Astrocyte of the hippocampus (primary cell): ENCODE measurements at places on chromosomes 1 and 21.
A peak's percentile ranks its signal among the peaks of the same experiment; 100 is the strongest.

GRCh38 chr1:227065311-227065710, 125.2 kb downstream of the COQ8A start:
- DNase-seq = peak; percentile 15

DNA sequence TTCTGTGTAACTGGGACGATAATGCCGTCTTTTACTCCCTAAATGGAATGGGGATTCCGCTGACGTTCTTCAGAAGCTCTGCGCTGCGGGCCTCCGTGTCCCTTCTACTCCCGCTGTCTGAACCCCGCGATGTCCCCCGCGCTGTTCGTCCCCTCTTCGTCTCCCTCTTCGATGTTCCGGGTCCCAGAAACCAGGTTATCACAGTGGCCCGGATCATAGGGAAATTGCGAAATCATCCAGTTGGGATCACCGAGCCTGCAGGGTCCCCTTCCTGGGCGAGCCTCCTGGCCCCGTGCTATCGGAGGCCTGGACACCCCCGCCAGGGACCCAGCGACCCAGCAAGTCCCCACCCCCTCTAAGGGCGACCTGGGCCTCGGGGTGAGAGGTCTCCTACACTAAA, 154.2 kb downstream of the PPIAL4G start:
- no peak for DNase-seq

DNA sequence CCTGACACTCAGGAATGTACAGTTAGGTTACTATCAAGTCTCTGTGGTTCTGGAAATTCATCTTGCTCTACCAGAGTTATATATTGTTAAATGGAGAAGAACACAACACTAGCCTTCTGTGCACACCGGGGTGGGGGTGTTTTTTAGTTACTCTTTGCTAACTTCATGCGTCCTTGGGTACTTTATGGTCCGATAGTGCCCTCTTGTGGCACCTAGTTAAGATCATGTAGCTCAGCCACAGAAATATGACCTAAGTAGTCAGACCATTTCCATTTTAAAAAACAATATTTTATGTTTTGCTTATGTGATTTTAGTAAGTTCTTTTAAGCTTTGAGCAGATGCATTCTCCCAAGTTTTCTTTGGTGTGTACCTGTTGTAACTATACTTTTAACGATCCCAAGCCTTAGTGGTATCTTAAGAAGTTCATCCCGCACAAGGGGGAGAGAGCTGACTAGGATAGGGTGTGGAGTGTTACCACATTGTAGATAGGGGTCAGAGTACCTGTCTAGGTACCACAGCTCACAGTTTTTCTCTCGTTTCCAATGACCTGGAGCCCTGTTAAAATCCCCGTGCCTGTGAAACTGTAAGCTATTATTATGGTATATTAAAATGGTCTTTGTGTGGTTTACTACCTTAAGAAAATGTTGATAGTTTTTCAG, 20.6 kb upstream of the SH3D21 start:
- DNase-seq = peak; percentile 91

DNA sequence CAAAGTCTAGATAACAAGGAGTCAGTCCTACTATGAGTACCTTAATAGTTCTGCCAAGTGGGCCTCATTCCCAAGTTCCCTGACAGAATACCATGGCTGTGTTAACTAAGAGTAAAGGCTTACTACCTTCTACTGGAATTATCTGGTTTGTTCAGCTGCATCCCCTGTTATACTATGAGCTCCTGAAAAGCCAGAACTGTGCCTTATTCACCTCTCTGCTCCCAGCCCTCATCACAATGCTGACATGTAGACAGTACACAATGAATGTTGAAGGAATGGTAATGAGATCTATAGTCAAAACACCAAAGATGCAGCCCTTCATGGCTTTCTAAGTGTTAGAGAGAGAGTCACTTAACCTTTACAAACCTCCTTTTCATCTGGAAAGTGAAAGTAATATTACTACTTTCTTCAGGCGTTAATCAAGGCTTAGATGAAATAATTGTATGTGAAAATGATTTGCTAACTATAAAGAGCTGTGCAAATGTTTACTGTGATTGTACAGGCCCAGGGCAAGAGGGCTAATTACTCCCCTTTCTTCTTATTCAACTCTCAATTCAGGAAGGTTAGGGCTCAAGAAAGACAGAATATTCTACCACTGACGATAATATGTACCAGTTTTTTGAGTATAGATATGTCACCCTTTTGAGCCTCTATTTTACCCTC, 70.3 kb upstream of the MROH9 start:
- DNase-seq = no peak

GRCh38 chr21:41142051-41142795, 25.7 kb upstream of the BACE2 start:
- DNase-seq = peak; percentile 95

DNA sequence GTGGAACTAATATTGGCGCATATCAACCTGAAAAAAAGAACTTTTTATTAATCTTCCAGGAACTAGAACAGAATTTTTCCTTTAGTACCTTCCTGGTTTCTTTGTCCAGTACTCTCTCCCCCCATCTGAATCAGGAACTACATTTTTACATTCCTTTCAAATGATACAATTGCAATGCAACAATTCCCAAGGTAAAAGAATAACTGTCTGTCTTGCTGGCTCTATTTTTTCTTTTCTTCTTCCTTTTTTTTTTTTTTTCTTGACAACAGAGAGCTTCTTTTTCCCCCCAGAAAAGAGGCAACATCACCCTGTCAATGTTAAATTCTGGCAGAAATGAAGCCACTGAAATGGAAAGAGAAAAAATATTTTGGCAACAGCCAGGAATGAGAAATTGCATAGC, 4.5 kb upstream of the CD101 start:
- peak; percentile 41 for DNase-seq

GRCh38 chr1:171355727-171356126, 41.7 kb downstream of the FMO4 start:
- DNase-seq = peak; percentile 28

- DNase-seq = no peak
These were observed 17.5 kb downstream of the NCF2 start for GRCh38 chr1:183572721-183573120.

GRCh38 chr1:56249234-56249633, 330.1 kb downstream of the PLPP3 start:
- DNase-seq = no peak

- no peak for DNase-seq
These were observed 12.3 kb upstream of the TTC39A start for GRCh38 chr1:51342591-51343206.

GRCh38 chr1:23343221-23344110, 618 bp downstream of the HNRNPR start:
- DNase-seq = peak; percentile 73

DNA sequence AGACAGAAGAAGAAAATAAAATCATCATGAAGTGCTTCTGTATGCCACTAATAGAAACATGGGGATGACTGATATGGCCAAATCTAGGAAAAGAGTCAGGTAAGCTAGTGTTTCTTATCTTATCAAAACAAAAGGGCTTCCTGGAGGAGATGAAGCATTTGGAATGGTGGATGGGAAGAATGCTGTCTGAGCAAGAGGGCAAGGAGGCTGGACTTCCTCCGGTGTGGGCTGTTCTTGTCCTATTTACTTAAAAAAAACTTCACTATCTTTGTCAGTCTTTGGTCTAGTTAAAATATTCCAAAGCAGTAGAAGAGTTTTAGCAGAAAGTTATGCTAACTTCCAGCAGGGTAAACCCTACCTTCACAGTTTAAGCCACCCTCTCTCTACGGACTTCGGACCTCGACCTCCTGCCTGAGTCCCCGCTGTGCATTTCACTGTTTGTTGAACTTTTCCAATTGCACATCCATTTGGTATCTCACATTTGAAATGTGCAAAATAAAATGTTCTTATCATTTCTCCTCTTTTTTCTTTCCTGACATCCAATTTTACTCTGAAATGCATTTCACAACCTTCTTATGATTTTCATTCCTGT, 64.8 kb upstream of the TSPAN2 start:
- no peak for DNase-seq

DNA sequence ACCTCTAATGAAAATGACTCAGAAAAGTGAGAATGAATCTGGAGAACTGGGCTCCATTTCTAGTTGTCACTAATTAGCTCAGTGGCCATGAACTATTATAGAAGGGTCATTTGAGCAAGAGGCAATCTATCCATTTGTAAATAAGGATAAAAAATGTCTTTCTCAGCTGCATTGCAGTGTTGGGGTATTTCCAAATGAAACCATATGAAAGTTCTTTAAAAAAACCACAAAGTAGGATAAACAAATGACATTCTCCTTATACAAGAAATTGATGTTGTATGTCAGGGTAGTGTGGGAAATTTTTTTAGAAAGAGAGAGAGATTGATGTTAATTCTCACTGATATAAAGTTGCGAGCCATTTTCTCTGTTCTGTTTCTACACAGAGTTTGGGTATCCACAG, 26.0 kb downstream of the FMO3 start:
- DNase-seq = peak; percentile 31

GRCh38 chr1:94832446-94832845, 12.3 kb downstream of the SLC44A3 start:
- DNase-seq = no peak

DNA sequence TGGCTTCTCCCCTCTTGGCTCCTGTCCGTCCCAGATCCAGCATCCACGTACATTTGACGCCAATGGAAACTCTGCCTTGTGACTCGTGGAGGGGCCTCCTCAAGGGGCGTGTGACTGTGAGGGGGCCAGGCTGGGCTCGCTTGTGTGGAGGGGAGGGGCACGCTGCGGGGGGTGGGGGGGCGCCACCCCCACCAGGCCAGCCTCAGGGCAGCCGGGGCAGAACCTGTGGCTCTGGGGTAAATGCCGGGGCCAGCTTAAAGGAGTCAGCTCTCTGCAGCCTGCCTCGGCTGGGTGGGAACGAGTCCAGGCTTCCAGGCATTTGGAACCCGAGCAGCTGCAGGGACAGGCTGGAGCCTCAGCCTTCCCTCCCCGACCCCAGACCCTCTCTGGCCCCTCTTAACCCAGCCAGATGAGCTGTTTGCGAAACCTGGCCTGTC, 94.1 kb downstream of the SIK1 start:
- DNase-seq = no peak

- no peak for DNase-seq
These were observed 4.5 kb downstream of the GUCA2B start for GRCh38 chr1:42157667-42158066.

- no peak for DNase-seq
These were observed 5.0 kb downstream of the ZSCAN20 start for GRCh38 chr1:33477451-33477850.

DNA sequence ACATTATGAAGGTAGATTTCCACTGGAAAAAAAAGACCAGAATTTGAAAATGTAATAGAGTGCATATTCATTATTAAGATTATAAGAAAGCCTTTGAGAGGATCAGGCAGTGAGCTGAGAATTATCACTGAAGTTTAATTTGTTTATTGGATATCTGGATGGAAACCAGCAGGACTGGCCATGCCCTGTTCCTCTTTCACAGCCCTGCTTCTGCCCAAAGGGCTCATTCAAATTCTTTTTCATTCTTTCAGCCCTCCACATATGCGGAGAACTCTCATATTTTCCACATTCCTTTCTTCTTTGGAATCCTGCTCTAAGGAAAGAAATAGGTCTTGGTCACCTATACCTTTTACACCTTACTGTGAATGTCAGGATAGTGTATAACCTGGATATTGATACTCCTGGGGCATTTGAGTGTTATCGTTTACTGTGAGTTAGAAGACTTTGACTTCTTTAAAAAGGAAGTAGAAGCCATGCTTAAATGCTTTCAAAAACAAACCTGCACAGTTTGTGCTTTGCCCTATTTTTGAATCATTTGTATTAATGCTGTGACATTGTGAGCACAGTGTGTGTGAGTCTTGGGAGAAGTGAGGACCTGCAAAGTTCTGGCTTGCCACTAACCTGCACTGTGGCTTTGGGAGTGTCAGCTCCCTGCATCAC, 35.5 kb downstream of the ST6GALNAC3 start:
- no peak for DNase-seq

DNA sequence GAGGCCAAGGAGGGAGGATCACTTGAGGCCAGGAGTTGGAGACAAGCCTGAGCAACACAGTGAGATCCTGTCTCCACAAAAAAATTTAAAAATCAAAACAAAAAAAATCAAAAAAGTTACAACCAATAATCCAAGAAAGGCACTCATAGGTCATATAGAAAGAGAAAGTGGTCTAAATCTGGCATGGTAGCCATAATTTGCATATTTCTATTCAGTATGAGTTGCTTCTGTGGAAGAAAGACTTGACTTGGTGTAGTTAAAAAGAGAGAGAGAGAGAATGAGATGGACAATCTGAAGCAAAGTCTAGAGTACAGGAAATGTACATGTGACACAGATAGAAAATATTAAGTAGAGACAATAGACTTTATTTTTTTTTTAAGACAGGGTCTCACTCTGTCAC, 22.5 kb downstream of the JMJD4 start:
- no peak for DNase-seq

GRCh38 chr1:109760581-109761226, 3.0 kb downstream of the EPS8L3 start:
- no peak for DNase-seq

DNA sequence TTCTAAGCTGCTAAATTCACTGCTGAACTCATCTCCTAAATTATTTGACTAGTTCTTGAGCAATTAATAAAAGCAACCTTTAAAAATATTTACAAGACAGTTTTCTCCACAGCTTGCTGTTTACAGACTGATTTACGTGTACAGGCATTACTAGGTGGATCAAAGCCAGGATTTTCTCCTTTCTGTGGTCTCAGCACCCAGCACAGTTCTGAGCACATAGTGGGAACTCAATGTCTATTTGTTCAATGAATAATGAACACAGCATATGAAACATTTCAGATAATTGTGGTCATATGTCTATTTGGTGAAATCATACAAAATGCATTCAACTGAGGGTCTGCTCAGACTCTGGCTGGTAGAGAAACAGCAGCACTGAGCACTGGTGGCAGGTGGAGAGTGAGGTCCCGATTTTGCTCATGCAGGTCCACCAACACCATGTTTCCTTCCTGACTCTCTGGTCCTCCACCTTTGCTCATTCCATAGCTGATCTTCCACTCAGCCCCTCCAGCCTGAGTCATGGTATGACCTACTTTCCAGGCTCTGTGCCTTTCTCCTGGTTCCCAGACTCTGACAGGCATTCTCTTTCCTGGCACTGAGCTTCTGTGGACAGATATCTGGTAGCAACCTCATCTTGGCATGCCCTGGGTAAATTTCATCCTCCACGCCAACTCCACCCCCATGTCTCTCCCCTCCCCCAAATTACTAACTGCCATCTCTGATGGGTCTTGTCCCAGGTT, 311.3 kb downstream of the TGFB2 start:
- no peak for DNase-seq

DNA sequence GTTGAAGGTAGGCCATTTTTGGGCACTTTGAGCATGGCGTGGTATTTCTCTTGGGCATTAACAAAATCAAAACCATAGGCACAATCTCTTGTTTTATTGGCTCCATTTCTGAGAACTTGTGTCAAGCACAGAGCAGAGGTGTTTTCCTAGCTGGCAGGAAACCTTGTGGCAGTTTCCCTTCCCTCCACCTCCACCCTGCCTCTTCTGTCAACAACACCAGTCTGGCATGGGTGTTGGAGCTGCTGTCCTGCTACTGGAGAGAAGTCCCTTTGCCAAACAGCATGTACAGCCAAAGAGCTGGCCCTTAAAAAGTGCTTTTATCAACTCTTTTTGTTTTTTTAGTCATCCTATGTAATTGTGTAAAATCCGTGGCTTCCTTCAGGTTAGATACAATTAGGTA, 16.0 kb downstream of the ATP1A1 start:
- no peak for DNase-seq
